ENCODE measurements at places on chromosomes 2 and 18.
A peak's percentile ranks its signal among the peaks of the same experiment; 100 is the strongest.

GRCh38 chr2:161843936-161844335 is 219.7 kb downstream of the SLC4A10 start:
- H3K36me3 ChIP-seq, result no peaks in the 10 kb centered on the region
- no peaks in the 10 kb centered on the region for H3K27me3 ChIP-seq
- no peaks in the 10 kb centered on the region for H3K4me1 ChIP-seq
- H3K4me3 ChIP-seq, result no peak overlapping the region

DNA sequence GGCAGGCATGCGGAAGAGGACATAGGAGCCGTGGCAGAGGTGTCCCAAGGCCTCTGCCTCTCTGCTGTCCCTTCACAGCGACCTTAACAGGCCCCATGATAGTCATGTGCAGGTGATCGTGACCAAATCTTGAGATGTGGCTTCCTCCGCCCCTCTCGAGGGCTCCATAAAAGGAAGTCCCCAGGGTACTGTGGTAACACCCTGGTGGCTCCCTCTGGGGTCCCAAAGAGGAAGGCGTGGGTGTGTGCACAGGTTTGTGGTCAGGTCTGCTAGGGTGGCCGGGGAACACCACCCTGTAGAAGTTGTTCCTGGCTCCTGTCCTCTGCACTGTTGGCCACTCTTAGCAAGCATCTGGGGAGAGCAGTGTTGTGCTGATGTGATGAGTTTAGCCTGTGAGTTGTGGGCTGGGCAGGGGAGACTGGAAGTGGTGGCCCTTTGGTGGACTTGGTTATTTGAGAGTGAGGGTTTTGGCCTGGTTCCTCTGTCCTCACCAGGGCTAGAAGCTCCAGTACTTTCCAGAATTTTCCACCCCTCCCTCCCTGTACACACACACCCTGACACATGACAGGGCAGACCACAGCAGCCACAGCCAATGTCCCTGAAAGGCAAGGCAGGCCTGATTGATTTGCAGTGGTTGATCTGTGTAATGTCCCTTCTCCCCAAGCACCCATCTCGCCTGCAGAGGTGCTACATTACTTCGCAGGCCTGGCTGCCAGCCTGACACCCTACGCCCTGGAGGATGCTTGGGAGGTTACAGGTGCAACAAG is 68.9 kb upstream of the BOD1L2 start:
- peaks cover 25% of the 10 kb centered on the region for H3K4me1 ChIP-seq
- no peaks in the 10 kb centered on the region for H3K27me3 ChIP-seq
- peak; percentile 93 for DNase-seq
- H3K27ac ChIP-seq, result peak overlapping the region; percentile 28

DNA sequence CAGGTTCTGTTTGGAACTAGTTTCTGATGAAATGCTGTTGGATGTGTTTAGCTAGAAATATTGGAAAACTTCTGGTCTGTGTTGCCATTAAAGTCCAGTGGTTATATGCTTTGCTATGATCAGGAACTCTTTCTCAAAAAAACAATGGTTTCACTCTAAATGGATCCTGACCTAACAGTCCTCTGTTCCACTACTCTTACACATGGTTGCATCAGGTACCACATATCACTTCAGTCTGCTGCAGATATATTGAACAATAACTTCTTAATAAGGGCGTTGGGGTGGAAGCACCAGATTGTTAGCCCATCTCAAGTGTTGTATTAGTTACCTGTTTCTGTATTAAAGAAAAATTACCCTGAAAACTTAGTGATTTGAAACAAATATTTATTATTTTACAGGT is 676.6 kb upstream of the GCFC2 start:
- no peaks in the 10 kb centered on the region for H3K4me1 ChIP-seq
- no peak overlapping the region for H3K27ac ChIP-seq
- H3K27me3 ChIP-seq, result no peaks in the 10 kb centered on the region
- no peak overlapping the region for H3K4me3 ChIP-seq

- H3K4me3 ChIP-seq, result no peak overlapping the region
- no peaks in the 10 kb centered on the region for H3K36me3 ChIP-seq
- H3K4me1 ChIP-seq, result no peaks in the 10 kb centered on the region
- no peaks in the 10 kb centered on the region for H3K27me3 ChIP-seq
- no peak for DNase-seq
- H3K27ac ChIP-seq, result no peak overlapping the region
Measured at GRCh38 chr2:236665101-236665500, 95.5 kb downstream of the ACKR3 start.

DNA sequence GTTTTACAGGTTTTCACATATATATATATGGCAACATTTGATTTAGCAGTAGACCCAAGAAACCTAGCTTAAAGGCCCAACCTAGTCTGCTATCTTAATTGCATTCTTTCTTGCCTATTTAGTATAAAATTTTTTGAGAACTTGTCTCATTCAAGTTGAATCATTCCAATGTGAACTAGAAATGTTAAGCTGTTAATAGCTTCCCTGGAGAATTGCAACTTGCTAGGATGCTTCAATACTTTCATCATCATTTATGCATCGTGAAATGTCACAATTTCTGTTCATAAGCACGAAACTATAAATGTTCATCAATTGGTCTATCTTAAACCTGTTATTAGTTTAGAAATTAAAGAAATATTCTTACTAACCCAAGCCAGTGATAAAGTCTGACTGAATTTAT is 217.6 kb downstream of the BABAM2 start:
- no peak overlapping the region for H3K27ac ChIP-seq

GRCh38 chr18:30352551-30353168 is 689.9 kb downstream of the DSC3 start:
- no peaks in the 10 kb centered on the region for H3K4me1 ChIP-seq
- no peaks in the 10 kb centered on the region for H3K36me3 ChIP-seq
- no peak overlapping the region for H3K4me3 ChIP-seq
- no peak for DNase-seq

DNA sequence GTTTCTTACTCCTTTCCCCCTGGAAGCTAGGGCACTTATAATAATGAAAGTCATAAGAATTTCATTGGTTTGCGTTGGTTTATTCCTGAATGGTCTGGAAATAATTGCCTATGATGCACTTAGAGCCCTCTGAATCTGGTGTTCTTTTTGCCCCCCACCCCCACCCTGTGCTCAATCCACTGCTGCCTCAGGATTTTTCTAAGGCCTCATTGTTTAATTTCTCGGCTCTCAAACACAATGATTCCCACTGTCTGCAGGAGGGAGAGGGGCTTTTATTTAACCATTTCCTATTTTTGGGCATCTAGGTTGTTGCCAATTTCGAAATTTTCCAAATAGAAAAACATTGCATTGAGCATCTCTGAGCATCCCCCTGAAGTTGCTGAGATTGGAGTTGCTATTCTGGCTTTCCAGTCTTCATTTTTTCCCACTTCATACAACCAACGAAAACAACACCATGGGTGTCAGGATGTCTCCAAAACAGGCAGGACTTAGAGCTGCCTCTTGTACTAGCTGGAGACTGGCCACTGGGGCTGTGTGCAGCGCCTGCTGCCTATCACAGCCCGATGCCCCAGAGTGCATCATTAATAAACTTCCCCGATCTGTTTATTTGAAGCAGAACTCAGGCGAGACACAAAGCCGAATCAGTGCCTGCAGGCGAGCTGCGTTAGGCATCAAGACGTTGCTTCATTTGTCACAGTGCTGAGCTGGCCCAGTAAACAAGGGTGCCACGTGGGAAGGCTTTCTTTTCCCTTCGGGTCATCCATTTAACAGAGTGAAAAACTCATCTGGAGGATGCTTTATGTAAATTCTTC is 1.8 kb upstream of the PCARE start:
- DNase-seq, result no peak
- no peak overlapping the region for H3K4me3 ChIP-seq
- no peaks in the 10 kb centered on the region for H3K27me3 ChIP-seq
- peaks cover 3% of the 10 kb centered on the region for H3K4me1 ChIP-seq
- no peaks in the 10 kb centered on the region for H3K36me3 ChIP-seq
- no peak overlapping the region for H3K27ac ChIP-seq

GRCh38 chr2:110104025-110104771 is 11.4 kb downstream of the MALL start:
- no peaks in the 10 kb centered on the region for H3K36me3 ChIP-seq
- no peaks in the 10 kb centered on the region for H3K4me1 ChIP-seq
- H3K4me3 ChIP-seq, result no peak overlapping the region
- H3K27ac ChIP-seq, result no peak overlapping the region
- peaks cover 6% of the 10 kb centered on the region for H3K27me3 ChIP-seq

GRCh38 chr2:51151490-51152140 is 119.7 kb upstream of the NRXN1 start:
- no peaks in the 10 kb centered on the region for H3K36me3 ChIP-seq
- H3K27ac ChIP-seq, result no peak overlapping the region
- DNase-seq, result no peak
- H3K27me3 ChIP-seq, result no peaks in the 10 kb centered on the region

DNA sequence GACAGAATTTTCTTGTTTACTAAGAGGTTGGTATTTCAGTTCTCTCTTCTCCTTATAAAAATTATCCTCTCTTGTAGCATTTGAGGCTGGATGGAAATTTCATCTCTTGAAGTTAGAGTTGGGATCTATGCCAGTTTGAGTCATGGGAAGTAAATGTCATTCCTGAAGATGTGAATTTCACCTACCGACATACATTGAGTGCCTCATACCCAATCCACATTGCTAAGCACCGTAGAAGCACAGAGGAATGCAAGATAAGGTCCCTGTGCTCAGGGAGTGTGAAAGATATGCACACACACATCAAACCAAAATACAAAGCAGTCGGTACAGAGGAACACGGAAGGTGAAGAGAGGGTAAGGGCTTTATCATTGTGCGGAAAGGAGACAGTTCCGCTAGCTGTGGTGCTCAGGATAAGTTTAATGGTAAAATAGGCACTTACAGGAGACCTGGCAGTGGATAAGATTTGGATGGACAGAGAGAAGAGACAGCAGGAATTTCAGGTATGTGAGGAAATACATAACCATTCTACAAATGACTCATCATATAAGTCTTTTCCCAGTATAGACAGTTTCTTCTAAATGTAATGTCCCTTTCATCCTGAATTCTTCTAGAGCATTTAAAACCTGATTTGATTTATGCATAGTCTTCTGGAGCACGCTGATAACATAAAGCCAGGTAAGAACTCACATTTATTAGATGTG is 205.3 kb upstream of the ST6GAL2 start:
- no peaks in the 10 kb centered on the region for H3K4me1 ChIP-seq
- no peaks in the 10 kb centered on the region for H3K27me3 ChIP-seq
- no peak for DNase-seq
- H3K4me3 ChIP-seq, result no peak overlapping the region

DNA sequence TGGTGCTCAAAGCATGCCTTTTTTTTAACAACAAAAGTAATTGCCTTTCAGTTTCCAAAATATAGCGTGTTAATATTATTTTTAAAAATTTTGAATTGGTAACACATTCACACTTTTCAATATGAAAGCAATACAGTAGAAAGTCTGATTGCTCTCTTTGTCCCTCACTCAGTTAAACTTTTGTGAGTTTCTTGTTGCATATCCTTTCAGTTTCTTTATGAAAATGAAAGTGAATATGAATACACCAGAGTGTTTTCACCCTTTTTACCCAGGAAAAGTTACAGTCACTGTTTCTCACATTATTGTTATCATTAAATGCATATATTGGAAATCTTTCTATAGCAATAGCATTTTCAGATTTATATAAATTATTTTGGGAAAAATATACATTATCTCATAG is 377.4 kb upstream of the CRIM1 start:
- H3K4me3 ChIP-seq, result no peak overlapping the region
- H3K4me1 ChIP-seq, result no peaks in the 10 kb centered on the region
- no peaks in the 10 kb centered on the region for H3K27me3 ChIP-seq
- H3K27ac ChIP-seq, result no peak overlapping the region

- H3K4me3 ChIP-seq, result no peak overlapping the region
- DNase-seq, result no peak
- no peaks in the 10 kb centered on the region for H3K27me3 ChIP-seq
- H3K4me1 ChIP-seq, result no peaks in the 10 kb centered on the region
- no peak overlapping the region for H3K27ac ChIP-seq
Measured at GRCh38 chr2:138670734-138671133, 109.5 kb downstream of the NXPH2 start.

GRCh38 chr2:15182275-15182674 is 378.9 kb downstream of the NBAS start:
- H3K4me1 ChIP-seq, result peaks cover 2% of the 10 kb centered on the region
- no peak overlapping the region for H3K27ac ChIP-seq
- DNase-seq, result no peak
- H3K27me3 ChIP-seq, result no peaks in the 10 kb centered on the region
- H3K36me3 ChIP-seq, result no peaks in the 10 kb centered on the region

GRCh38 chr2:196399722-196400691 is 228.6 kb upstream of the STK17B start:
- peak overlapping the region; percentile 44 for H3K27ac ChIP-seq
- H3K36me3 ChIP-seq, result no peaks in the 10 kb centered on the region
- DNase-seq, result no peak

DNA sequence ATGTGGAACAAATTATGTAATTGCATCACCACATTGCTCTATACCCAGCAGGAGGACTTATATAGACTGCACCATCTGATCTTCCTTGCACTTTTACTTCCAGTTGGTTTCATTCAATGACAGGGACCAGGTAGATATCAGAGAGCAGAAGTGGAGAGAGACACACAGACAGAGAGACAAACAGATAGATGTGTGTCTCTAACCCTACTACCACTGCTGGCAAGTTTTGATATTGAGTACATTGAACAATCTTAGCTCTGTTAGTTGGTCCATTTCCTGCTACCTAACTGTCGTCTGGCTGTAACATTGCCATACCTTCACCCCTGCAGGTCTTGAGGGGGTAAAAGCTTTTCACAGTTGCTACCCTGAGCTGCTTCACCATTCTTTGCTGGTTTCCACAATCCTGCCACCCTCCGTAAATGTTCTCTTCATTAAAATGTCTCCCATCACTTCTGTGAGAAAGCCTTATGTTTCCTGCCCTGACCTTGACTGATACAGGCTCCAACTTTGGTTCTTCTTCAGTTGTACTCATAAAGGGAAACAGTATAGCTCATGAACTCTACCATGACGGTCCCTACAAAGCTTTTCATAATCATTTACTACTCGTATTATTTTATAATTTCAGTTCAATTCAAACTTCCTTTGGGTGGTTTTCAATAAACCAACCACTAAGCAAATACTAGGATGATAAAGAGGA is 62.3 kb upstream of the ITGA4 start:
- DNase-seq, result no peak
- no peaks in the 10 kb centered on the region for H3K36me3 ChIP-seq
- peak overlapping the region; percentile 45 for H3K27ac ChIP-seq
- no peaks in the 10 kb centered on the region for H3K27me3 ChIP-seq

DNA sequence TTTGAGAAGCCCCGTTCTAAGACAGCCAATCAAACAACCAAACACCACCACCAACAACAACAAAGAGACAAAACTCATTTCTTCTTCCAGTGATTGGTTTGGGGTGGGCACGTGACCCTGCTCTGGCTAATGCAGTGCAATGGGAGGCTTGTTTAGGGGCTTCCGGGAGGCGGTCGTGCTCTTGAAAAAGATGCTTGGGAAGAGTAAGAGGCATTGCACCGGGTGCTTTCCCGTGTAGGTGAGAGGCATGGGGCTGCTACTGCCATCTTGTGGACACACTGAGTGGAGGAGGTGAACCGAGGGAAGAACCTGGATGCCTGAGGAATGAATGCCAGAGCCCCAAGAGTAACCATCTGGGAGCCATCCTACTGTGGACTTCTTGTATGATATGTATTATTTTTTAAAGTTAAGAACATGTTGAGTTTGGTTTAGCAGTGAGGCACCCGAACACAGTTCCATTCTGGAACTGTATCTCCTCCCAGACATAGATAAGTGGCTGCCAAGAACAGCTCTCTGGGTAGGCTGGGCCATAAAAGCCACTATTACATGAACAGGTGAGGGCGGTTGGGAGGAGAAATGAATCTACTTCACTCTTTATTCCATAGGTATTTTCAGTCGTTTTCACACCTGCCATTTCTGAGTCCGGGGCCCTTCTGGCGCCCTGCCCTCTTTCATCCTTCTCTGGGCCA is 19.1 kb upstream of the ARHGAP25 start:
- peak; percentile 59 for DNase-seq
- H3K27me3 ChIP-seq, result no peaks in the 10 kb centered on the region
- 0 out of 2 replicates have a peak overlapping the region, but pooled peaks have one; percentile 16 for H3K4me3 ChIP-seq
- no peaks in the 10 kb centered on the region for H3K36me3 ChIP-seq
- peak overlapping the region; percentile 66 for H3K27ac ChIP-seq
- H3K4me1 ChIP-seq, result peaks cover 31% of the 10 kb centered on the region

Measured in GM12878 (cell line).